ENCODE measurements at places on chromosomes 4 and X.

DNA sequence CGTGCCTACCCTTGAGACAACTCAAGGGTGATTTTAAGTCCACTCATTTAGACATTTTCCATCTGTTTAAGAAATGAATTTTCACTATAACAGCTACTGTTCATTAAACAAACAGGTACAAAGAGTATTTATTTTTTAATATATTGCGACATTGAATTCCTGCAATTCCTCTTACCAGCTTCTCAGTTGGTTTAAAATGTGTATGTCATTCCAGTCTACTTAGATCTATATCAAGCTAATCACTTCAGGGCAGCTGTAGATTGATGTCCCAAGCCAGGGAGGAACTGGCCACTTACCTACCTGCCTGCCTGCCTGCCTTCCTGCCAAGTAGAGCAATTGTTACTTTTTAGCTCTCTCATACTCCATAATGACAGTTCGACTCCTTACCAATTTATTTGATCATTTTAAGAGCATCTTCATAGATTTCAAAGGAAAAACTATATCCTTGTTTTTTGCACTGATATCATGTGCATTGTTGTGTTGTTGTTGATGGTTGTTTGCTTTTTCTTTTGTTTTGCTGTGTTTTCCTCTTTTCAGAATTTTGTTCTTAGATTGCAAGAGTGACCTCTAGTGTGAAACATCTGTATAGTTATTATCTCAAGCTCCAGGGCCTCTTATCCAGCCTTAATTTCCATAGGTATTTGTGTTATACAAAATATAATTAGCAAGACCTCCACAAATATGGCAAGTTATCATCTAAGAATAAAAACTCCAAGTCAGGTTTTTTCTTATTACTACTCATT lies 120.9 kb upstream of the NRK start:
- DNase-seq, result no peak

GRCh38 chr4:23401572-23401971 lies 488.3 kb downstream of the PPARGC1A start:
- DNase-seq, result no peak

DNA sequence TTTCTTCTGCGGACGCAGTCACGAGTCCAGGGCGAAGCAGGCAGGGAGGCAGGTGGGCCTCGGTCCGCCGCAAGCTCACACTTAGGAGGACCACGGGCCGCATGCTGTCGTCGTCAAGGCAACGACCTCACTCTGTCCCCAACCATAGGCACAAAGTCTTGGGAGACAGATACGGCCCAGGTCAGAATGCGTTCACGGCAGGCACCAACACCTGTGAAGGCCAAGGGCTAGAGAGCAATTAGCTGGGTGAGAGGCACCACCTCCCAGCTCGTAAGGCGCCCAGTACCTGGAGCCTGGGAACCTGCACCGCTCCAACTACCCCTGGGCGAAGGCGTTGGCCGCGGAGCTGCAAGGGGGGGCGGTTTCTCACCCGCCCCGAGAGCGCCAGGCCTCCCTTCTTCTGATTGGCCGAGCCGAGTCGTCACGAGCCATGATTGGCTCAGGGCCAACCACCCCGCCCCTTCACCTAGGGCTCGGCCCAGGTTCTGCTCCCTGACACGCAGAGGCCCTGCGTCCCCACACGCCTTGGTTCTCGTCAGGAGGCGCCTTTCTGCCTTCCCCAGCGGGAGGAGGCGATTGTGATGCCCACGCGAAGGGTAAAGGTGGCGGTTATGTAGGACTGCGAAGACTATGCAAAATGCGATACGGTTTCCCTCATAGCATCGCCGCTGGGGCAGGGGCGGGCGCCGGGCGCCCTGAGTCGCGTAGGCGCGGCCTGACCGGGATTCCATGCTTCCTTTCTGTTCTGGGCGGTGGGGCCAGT lies at the start of gene CDKL2:
CDKL2 (minus strand) TSS at position 355 of the 763 bp plus-strand sequence. CDS start 4,540 bp downstream, outside the sequence.
- DNase-seq, result no peak

GRCh38 chr4:140247237-140247636 lies 93.3 kb upstream of the MAML3 start:
- no peak for DNase-seq

DNA sequence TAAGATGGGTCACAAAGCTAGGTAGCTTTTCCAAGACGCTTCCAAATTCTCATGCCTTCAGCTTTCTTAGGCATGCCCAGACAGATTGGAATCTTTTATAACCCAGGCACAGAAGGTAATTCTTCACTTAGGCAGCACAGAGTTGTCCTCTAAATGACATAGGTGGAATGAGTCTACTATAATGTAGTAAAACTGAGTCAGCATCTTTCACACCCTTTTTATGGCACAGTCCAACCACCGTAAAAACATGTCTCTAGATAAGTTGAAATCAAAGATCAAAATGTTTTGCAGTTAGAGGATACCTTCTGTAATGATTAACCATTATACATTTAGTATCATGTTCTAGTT lies 128.4 kb upstream of the FAT1 start:
- no peak for DNase-seq

DNA sequence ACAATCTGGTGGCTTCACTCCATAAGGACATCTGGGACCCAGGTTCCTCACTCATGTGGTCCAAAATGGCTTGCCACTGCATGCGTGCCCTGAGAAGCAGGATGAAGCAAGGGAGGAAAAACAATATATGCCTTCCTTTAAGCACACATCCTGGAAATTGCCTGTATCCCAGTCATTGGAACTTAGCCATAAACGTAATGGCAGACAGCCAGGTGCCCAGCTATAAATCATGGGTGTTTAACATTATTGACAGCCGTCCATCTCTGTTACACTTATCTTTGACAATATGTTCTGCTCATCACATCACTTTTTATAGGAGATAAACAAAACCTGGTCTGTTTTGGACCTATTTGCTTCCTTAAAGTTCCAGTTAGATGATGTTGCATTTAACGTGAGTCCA lies 181.0 kb downstream of the AASDH start:
- no peak for DNase-seq

DNA sequence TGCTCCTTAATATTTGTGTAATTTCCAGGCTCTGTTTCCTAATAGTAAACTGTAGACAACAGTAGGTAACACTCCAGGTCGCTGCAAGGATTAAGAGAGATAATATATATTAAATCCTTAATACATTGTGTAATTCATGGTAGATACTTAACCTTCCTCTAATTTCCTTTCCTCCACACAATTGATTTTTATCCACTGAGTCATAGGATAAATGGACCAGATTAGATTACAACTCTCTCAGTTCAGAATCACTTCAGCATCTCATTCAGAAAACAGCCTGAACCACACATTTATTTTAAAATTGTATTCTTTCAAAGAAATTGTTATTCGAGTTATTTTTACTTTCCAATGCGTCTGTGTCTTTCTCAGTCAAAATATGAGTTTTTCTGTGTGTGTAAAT lies 17.1 kb downstream of the GK2 start:
- no peak for DNase-seq

- no peak for DNase-seq
Measured at GRCh38 chr4:40916218-40916555, 166.4 kb downstream of the NSUN7 start.

- DNase-seq, result no peak
Measured at GRCh38 chr4:102606846-102607450, 105.8 kb downstream of the NFKB1 start.

DNA sequence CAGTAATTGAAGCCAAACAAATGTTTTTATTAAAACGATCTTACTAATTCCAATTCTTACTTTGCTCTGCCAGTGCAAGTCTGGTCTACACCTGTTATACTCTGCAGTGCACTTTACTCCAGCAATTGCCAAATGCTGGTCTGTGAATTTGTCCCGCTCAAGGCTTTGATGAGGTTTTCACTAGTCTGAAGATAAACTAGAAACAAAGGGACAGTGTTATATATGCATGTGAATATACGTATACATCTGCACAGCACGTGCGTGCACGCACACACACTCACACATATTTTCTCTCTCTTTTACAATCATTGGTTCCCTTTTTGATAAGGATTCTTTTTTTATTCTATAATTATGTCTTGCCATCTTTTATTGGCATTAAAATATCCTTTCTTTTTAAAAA lies 88.5 kb upstream of the LCORL start:
- no peak for DNase-seq

- DNase-seq, result no peak
Measured at GRCh38 chr4:76504613-76505465, 69.8 kb downstream of the SHROOM3 start.

GRCh38 chr4:137610960-137611359 lies 78.7 kb upstream of the PCDH18 start:
- DNase-seq, result no peak

DNA sequence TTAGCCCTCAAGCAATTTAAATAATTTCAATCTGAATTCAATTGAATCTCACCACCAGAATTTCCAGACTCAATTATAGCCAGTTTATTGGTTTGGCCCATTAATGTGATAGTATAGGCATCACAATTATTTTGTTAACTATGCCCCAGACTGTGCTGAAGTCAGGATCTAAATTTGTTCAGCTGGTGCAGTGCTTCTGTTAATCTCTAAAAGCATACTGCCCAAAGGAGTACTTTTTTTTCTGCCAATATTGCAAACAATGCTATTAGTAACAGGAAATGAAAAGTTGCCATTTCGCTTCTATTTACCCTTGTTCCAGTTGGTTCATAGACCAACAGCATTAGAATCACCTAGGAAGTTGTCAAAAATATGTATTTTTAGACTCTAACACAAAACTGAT lies 171.0 kb downstream of the GPM6A start:
- no peak for DNase-seq

DNA sequence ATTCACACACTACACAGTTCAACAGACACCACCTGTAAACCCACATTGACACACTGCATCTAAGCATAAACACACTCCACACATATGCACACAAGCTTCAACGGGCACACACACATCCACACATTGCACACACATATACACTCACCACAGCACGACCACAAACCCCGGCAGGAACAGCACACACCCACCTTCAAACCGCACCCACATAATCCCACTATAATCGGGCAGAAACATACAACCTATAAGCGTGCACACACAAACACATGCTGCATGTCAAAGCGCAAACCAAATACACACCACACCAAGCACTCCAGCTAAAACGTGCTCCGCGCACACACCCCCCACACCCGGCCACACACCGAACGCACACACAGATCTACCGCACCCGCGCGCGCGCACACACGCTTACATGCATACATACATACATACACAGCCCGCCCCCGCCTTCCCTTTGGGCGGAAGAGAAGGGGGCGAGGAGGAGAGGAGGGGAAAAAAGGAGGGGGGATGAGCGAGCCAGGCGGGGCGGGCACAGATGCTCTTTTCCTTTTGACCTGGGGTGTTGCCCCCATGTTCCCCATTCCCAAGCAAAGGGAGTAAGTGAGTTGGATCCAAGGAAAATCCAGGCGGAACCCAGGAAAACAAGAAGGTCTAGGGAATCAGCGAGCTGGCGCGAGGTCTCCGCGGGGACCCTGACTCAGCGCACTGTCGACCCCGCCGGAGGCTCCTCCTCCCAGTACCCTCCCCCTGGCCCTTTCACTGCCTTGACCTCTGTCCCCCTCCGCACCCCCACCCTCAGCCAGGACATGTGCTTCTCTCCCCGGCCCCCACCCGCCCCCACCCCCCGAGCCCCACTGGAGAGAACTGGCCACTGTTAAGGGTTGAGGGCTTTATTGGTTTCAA lies 9.9 kb downstream of the ARHGAP36 start:
- DNase-seq, result no peak

GRCh38 chr4:61086357-61086756 lies 113.8 kb upstream of the ADGRL3 start:
- DNase-seq, result no peak

- DNase-seq, result no peak
Measured at GRCh38 chr4:148530114-148530513, 87.9 kb upstream of the NR3C2 start.

DNA sequence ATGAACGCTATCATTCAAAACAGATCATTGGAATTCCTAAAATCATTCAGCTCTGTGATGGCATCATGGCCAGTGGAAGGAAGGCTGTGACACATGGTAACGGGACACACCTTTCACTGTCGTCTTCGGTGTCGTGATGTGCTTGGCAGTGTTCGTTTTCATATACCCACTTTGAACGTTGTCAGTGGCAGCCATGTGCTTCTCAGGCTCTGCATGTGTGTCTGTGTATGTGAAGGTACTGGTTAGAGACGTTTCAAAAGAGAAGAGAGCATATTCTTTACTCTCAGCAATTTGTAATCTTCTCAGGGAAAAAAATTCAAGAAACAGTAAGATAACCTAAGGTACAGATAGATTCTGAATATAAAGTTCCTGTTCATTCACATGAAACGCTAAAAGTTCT lies 70.6 kb upstream of the MSANTD1 start:
- no peak for DNase-seq

DNA sequence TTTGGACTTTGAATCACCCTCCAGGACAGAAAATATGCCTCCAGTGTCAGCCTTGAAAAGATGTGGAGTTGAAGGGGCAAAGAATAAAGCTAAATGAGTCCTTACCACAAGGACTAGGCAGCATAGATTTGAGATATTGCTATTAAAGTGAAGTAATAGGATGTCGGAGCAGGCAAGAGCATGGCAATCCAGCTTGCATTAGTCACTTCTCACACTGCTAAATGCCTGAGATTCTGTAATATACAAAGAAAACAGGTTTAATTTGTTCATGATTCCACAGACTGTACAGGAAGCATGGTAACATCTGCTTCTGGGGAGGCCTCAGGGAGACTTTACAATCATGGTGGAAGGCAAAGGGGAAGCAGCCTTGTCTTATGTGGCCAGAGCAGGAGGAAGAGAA lies 109.8 kb upstream of the PCDH7 start:
- DNase-seq, result no peak

DNA sequence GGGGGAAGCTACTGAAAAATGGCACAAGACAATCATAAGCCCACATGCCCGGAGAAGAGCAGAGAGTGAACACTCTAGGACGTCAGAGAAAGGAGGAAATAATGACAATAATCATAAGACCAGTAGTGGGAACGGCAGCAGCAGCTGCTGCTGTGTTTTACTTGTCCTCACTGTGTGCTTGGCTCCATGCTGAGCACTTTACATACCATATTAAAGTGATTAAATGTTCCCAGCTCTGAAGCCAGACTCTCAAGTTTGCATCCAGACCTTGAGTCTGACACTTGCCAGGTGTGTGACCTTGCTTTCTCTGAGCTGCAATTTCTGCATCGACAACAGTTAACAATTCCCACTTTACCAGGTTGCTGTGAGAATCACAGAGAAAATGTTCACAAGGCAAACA lies 255.4 kb downstream of the SPANXN1 start:
- DNase-seq, result no peak

DNA sequence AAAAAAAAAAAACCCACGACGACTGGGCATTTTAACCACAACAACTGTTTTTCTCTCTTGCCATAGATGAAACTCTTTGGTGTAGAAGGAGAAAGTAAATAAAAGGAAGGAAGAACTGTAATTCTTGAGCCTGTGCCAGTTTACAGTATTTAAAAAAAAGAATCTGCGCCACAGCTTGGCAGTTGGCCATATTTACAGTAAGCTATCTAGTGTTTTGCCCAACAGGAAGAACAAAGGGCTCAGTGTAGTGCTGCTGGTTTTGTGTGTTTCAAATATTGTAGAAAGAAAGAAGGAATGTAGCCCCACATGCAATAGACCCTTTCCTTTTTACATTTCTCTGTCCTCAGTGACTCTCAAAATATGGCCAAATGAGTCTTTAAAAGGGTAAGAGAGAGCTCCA lies 66.1 kb downstream of the NR3C2 start:
- no peak for DNase-seq
